T-helper 1 cell (primary cell): ENCODE measurements at places on chromosomes 4 and X.

GRCh38 chrX:112967903-112968302 lies 127.3 kb upstream of the AMOT start:
- DNase-seq, result no peak

DNA sequence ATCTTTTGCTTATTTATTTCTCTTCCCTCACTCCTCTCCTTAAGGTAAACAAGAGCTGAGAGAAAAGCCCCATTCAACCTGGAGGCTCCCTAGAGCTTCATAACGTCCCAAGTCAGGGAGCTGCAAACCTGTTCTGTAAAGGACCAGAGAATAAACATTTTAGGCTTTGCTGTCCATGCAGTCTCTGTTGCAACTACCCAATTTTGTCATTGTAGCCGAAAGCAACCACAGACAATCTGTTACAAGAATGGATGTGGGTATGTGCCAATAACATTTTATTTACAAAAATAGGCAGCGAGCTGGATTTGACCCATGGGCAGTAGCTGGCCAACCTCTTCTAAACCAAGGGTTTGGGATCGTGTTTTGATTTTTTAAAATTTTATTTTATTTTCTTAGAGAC lies 71.3 kb upstream of the TBL1X start:
- DNase-seq, result no peak

DNA sequence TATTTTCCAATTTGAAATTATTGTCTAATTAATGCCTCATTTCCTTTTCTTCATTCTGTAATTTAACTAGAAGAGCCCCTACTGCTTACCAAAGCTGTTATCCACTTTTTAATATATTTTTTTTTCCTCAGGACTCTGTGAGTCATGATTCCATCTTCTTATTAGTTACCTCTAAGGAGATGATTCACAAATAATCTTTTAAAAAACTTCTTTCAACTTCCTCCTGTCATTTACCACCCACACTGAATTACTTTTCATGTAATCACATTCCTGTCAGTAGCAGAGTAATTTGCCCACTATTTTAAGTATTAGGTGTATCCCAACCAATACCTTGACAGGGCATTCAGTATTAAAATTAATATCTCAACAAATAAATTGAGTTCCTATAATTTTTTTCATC lies 470.9 kb upstream of the ADGRL3 start:
- no peak for DNase-seq

DNA sequence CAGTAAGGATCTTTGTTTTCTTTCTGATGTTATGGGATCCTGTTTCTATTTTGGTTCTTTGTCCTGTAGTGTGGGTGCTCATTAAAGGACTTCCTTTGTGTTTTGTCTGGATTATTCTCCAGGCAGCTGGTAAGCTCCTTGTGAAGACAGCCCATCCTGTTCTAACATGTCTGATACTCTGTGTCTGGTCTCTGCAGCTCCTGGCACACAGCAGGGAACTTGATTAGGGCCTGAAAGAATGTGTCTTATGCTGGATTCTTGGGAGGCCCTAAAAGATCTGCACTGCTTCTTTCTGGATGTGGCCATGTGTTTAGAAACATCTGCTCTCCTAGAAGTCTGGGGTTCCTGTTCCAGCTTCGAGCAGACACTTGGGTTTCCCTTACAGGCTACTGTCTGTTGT lies 38.1 kb upstream of the ATXN3L start:
- no peak for DNase-seq

DNA sequence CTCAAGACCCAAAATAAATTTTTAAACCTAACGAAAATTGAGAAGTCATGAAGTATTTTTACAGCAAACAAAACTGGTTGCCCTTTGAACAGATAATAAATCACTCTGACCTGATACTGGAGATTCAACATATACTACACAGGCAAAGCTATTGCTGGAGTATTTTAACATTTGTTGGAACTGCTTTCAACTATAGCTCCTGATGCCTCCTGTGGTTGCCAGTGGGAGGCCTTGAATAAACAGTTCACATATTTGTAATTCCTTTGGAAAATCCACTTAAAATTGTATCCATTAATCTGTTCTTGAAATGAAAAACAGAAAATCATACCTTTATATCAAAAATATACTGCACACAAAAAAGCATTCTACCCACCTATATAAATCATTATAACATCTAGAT lies 605.1 kb downstream of the KCTD8 start:
- no peak for DNase-seq

DNA sequence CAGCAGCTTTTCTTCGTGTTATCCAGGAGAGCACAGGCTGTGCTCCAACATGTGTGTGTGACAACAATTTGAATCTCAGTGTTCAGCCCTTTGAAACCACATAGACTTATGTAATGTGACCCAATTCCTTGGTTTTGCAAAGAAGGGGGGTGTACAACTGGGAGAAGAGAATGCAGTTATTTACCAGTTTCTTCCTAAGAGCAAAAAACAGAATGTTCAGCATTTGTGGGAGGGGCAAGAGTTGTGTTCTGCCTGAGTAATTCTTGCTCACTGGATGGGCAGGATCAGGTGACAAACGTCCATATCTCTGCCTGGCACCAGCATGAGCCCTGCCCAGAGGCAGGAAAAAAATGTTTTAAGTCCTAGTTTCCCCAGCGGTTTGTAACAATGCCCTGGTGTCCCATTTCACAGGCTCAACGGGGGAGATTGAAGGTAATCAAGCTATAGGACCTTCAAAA lies 72.0 kb downstream of the PRPS1 start:
- DNase-seq, result no peak

DNA sequence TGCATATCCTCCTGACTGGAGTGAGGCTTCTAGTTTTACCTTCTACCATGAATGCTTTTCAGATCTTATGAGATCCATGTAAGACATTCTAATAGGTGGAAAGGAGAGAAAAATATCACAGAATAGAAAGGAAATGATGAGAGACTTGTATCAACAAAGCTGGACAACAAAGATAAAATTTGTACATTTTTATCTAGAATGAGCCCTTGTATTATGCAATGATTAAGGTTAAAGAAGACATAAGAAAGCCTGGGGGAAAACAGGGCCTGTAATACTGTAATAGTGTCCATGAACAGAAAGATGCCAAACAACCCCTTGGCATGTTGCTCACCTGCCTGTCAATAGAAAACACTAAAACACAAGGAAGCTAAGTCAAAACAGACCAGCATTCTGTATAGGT lies 44.2 kb upstream of the SCRG1 start:
- no peak for DNase-seq

- no peak for DNase-seq
Measured at GRCh38 chr4:182975806-182976205, 58.6 kb upstream of the DCTD start.

DNA sequence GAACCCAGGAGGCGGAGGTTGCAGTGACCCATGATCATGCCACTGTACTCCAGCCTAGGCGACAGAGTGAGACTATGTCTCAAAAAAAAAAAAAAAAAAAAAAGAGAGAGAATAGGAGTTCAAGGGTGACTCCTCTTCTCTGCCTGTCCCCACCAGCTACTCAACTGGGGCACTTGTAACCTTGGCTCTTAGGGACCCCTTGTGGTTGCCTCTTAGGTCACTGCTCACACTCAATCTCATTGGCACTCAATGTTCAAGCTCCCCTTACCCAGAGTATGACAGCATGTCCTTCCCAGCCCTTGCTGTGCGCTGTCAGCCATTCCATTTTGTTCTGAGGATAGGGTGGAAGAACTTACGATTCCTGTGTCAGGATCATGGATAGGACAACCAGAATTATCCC lies 82.4 kb upstream of the BEND4 start:
- no peak for DNase-seq

- no peak for DNase-seq
Measured at GRCh38 chr4:7439699-7440098, 5.0 kb upstream of the PSAPL1 start.

GRCh38 chr4:1846580-1846979 lies 9.4 kb downstream of the LETM1 start:
- DNase-seq, result no peak

DNA sequence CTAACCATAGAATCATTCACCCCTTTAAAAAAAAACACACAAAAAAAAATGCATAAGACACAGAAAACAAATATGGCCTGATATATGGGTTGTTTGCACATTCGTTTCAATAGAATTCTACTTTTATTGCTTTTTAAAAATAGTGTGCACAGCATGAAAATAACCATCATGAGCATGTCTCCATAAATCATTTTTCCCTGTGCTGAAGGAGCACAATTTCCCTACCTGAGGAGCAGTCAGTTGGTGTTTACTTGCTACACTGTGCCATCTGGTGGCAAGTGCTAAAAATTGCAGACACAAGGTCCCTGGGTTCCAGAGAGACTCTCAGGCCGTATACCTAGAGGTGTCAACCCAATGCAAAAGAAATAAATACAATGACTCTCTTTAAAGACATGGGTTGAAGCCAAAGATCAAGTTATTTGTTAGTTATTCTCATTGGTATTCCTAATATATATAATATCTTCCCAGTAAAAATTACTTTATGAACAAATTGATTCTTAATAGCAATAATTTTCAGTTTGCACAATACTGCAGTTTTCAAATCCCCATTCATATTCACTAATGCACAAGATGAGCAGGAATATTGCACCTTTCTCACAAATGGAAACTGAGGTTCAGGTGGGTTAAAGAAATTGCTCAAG lies 551.4 kb downstream of the IQCM start:
- no peak for DNase-seq

DNA sequence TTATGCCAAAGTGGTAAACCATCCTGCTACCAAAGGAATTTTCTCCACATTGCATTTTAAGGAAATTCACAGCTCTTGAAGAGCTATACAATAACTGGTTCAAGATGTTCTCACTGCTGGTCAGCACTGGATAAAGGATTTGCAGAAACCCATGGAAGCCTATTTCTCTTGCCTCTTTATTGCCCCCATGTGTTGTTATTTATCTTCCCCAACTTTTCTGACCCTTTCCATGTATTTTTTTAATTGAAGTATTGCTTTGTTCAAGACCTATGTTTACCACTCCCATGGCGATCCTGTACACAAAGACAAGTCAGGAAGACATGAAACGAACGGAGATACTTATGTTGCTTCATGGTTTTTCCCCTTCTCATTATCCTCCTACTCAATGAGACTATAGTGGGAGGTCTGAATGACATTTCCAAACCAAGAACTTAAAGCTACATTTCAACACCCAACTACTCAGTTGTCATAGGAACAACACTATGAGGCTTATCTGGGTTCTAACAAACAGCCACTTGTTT lies 566.4 kb upstream of the DIPK2B start:
- DNase-seq, result no peak

GRCh38 chrX:84873176-84873575 lies 130.5 kb upstream of the APOOL start:
- no peak for DNase-seq

- DNase-seq, result no peak
Measured at GRCh38 chr4:184958127-184958922, 60.0 kb upstream of the HELT start.

GRCh38 chr4:170395773-170396172 lies 306.0 kb upstream of the AADAT start:
- no peak for DNase-seq

GRCh38 chr4:25161593-25161950 lies 1.3 kb upstream of the SEPSECS start:
- DNase-seq, result no peak

DNA sequence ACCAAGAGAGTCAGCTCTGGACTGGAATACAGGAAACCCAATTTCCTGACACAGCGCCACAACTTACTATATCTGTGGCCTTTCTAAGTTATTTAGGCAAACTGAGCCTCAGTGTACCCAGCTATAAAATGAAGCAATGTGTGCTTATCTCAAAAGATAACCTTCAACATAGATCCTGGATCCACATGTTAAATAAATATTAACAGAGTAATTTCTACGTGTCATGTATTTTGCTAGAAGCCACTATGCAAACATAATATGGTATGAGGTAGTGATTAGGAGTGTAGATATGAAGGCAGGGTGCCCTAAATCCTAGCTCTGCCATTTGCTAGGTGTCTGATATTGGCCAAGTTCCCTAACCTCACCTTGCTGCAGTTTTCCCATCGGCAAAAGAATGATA lies 527.0 kb downstream of the RAB28 start:
- DNase-seq, result no peak

- DNase-seq, result no peak
Measured at GRCh38 chrX:24702362-24703184, 8.9 kb downstream of the POLA1 start.

DNA sequence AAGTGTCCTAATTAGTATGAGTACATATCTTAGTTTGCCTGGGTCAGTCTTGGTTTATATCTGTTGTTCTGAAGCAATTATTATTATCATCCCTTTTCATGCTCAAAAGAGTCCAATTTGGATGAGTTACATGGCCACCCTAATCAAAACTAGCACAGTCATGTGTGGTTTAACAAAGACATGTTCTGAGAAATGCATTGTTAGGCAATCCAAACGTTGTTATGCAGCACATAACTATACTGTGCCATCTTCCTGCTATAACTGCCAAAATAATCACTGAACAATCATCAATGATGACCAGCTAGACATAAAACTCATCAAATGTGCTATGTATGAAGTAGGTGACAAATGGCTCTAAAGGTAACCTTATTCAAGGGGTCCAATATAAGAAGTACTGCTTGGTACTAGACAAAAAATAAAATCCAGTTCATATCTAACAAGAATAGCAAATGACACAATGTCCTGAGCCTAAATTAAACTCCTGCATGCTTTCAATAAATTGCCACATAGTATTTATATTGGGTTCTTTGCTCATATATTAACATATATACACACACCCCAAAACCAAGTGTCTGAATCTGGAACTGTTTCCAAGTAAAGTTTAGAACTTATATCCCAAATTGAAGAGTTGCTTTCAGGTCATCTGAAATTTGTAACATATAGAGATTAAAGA lies 41.9 kb downstream of the CNOT6L start:
- DNase-seq, result no peak

GRCh38 chr4:36224972-36225903 lies 19.1 kb downstream of the ARAP2 start:
- DNase-seq, result no peak
